Fibroblast of skin of left biceps (primary cell): ENCODE measurements at places on chromosomes 5 and 9.

DNA sequence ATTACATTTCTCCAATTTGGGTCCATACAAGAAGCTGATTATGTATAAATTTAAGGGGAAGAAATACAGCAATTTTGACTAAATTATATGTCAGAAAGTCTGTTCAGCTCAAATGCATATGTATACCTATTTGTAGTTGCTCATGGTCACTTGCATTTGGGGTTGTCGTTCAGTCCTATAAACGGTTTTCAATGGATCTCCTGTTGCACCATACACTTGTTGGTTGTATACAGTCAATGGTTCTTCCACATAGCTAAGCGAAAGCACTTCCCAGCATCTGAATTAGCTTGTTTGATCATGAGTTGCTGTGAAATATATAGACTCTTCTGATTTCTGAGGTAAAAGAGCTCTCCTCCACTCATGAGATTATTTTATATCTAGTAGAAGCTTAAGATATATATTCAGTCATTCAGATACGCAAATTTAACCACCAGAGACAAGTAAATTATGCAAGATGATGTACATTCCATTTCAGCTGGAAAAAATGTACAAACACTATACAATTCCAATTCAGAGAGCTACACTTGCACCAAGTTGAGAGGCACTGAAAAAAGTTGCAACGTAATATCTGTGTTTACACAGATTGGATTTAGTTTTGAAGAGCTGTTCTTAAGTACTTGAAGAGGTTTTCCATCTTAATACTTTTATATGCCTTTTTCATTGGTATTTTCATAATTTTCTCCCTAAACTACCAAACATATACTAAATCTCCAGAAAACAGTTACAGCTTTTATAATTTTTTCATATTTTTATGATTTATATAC, 64.4 kb upstream of the POU5F2 start:
- DNase-seq = no peak

DNA sequence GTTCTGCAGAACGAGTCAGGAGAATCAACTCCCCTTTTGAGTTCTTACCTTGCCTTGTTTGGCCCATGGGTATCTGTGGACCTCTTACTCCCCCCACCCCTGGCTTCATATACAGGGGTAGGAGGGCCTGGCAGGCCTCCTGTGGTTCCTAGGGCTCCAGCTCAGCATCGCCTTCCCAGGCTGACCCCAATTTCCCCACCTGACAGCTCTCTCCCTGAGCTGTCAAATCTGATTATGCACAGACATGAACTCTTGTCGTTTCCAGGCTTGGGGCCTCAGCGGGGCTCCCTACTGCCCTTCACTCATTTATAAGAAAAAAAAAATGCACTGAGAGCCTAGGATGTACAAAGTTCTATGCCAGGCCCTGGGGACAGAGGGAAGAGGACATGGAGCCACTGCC, 67.9 kb downstream of the PTPN3 start:
- no peak for DNase-seq

DNA sequence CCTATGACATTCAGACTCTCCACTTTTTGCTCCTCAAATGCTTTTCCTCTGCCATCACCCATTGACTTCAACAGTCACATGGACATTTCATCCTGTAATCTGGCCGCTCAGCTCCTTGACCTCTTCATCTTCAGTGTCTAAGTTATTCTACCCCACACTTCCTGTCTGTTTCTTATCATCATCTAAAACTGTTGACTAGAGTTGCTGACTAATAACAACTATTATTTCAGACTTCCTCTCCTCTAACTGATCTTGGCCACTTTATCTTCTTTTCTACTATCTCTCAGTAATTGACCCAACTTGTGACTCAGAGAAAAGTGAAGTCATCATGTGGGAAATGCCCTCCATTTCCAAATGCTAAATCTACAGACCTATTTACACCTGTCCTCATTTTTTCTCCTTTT, 254.7 kb upstream of the TRPC7 start:
- no peak for DNase-seq

DNA sequence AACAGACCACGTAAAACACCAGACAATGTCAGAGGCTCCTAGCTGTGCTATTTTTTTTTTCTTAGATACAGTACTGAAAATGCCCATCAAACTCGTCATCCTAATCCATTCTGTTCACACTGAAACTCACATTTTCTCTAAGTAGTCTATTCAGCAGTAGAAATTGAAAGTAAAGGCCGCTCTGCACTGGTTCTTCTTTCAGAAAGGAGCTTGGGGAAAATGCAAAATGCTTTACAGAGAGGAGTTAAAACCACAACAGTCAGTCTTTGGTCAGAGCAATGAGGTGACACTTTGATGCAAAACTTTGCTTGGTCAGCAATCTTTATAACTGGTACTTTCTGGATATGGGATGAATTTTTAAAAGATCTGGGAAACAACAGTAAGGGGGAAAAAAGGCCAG, 43.8 kb upstream of the SUSD1 start:
- no peak for DNase-seq

DNA sequence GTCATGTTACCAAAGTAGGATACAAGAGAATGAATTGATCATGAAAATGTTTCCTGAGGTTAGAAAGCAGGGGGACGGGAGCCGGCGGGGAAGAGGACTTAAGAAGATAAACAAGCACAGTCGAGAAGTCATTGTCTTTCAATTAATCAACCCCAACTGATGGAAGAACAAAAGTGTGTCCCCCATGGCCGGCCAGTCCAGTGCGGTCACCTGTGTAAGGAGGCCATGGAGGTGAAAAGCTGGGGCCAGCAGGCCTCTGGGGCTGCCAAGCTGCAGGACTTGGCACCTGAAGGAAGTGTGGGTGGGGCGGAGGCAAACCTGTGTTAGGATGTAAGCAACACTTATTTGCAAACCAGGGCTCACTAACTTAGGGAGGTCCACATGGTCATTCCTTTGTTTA, 223.3 kb upstream of the TBCA start:
- no peak for DNase-seq

GRCh38 chr9:129334105-129334935, 156.3 kb upstream of the IER5L start:
- DNase-seq = peak; percentile 94

- peak; percentile 58 for DNase-seq
Observed at GRCh38 chr5:10595672-10596309, 31.9 kb downstream of the ANKRD33B start.
